ENCODE measurements at places on chromosomes 13 and 19.

- no peak for DNase-seq
Measured at GRCh38 chr19:10808937-10809649, 26.9 kb downstream of the TMED1 start.

DNA sequence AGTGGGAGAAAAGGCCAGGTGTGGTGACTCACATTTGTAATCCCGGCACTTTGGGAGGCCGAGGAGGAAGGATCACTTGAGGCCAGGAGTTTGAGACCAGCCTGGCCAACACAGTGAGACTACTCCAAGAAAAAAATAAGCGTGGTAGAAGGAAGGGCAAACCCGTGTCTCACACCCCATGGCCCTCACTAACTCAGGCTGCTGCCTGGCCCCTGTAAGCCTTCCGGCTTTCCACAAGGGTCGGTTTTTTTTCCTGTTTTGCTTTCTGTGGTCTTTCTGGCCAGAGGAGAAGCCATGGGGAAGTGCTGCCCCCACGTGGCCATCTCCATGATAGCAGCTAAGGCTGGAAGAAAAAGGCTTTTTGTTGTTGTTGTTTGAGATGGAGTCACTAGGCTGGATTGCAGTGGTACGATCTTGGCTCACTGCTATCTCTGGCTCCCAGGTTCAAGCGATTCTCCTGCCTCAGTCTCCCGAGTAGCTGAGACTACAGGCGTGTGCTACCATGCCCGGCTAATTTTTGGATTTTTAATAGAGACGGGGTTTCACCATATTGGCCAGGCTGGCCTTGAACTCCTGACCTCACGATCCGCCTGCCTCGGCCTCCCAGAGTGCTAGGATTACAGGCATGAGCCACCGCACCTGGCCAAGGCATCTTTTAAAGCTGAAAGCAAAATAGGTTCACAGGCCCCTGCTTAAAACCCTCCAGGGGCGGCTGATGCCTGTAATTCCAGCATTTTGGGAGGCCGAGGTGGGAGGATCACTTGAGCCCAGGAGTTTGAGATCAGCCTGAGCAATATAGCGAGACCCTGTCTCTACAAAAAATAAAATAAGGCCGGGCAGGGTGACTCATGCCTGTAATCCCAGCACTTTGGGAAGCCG is 7.5 kb upstream of the ARHGEF18 start:
- DNase-seq, result peak; percentile 52

GRCh38 chr13:30186634-30187415 is 120.5 kb downstream of the KATNAL1 start:
- DNase-seq, result no peak

- no peak for DNase-seq
Measured at GRCh38 chr19:28985201-28985600, 227.8 kb downstream of the UQCRFS1 start.

- no peak for DNase-seq
Measured at GRCh38 chr19:22052644-22053013, 345 bp downstream of the ZNF257 start.

DNA sequence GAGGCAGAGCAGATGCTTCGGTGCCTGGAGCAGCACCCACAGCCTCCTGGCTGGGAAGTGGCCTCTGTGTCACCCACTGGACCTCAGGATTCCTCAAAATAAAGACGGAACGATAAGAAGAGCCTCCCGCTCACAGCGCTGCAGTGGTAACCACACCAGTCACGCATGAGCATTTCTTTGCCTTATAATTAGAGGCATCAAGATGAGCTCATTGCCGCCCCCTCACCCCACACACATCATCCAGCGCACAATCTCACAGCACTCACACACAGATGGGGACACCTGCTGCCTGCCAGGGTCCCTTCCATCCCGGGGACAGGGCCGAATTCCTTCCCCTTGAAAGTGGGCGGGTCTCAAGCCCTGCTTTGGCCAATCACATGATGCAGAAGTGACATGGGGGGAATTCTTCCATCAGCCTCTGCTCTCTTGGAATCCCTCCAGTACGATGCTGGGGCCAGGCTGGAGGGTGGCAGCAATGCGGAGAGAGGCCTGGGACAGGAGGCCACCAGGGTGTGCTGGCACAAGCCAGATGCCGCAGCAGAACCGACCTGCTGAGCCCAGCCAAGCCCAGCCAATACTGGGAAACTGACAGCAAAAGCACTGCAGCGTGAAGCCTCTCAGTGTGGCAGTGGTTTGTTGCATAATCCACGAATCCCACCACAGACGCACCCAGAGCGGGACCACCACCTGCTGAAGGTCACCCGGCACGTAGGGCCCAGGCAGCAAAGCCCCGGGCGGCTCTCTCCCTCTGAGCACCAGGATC is 16.0 kb downstream of the PIP5K1C start:
- no peak for DNase-seq

DNA sequence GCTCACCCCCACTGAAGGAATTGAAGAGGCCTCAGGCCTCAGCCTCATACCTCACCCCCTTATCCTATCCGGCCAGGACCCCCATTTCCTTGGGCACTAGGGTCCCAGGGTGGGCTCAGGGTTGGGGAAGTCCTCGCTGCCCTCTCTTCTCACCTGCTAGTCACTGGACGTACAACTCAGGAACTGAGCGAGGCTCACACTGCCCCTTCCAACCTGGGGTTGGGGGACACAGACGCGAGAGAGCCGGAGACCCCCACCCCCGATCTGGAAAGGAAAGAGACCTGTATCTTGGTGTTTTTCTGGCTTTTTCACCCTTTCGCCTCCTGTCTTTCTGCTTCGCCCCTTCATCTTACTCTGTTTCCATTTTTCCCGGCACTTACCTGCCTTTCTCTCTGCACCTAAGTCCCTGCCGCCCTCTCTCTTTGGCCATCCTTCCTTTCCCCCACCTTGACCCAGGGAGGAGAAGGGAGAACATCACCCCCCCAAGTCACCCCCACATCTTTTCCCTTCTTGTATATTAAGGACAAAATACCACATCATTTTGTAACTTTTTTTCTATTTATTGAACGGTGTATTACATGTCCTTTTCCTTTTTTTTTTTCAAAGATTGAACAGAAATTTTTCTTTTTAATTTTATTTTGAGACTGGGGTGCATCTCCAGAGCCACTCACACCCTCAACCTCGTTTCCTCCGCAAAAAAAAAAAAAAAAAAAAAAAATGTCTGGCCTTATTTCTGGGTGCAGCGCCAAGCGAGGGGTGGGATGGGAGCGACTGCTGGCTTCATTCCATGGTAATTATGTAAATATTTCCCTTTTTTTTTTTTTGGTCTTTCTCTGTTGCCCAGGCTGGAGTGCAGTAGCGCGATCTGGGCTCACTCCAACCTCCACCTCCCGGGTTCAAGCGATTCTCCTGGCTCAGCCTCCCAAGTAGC is 36.6 kb downstream of the ZSWIM4 start:
- DNase-seq, result no peak
